ENCODE measurements at places on chromosomes 4 and X.

- no peak for DNase-seq
These were observed 54.9 kb downstream of the LINC00632 start for GRCh38 chrX:140764401-140764919.

- no peak for DNase-seq
These were observed 20.8 kb downstream of the ZNF185 start for GRCh38 chrX:152918707-152919106.

DNA sequence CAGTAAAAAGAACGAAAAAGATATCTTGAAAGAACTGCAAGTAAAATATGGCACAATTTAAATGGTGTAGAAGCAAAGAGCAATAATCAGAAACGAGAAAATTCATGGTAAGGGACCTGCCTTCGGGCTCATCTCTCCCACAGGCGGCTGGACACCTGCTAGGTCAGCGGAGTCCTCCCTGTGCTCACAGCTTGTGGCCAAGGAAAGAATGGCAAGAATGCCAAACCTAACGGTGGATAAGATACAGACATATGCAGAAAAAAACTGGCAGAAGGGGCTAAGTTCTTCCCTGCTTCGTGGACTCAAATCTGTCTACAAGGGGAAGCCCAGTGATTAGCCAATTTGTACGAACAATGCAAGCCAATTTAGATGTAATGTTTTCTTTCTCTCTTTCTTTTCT, 152.1 kb upstream of the VCX start:
- no peak for DNase-seq

GRCh38 chr4:1459722-1460511, 53.7 kb upstream of the NKX1-1 start:
- DNase-seq: no peak

DNA sequence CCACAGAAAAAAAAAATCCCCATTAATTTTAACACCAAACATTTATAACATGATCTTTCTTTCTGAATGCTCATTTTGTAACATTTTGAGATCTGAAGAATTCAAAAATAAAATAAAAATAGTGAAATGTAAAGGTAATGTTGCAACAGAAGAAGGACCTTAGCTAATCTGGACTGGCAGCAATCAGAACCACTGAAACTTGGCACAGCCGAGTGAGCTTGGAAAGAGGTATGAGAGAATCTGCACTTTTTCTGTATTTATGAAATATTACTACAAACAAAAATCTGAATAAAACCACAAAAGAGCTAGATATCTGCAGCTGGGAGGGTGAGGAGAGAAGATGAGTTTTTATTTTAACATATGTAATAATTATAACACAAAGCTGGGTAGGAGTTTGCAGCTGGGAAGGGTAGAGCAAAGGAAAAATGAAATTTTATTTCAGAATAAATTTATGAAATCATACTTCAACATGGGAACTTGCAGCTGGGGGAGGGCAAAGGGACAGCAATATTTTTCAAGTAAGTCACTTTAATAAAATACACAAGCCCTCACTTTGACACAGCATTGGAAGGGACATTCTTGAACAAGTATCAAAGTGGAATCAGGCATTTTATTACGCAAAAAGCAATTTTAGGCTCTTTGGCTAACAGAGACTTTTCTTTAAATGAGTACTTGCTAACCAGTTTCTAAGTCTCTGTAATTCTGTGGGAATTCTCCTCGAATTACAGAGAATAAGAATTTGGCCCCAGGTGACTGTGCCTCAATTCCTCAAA, 26.7 kb downstream of the DKK2 start:
- no peak for DNase-seq

DNA sequence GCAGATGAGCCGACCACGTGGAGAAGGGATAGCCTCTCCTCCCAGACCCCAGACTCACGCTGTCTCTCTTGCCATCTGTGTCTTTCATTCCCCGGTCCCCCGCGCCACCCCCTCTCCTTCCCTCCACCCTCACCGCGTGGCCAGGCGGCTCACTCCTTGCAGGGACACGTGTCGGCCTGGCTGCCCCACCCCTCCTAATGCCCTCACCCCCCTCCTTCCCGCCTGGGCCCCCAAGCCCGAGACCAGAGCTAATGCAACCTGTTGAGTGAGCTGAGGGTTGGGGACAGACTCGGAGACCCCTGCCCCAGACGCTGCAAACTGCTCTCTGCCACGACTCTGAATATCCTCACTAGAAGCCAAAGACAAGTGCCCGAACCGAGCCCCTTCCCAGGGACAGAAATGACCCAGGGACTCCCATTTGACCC, 1.8 kb downstream of the SLC38A5 start:
- DNase-seq: no peak

DNA sequence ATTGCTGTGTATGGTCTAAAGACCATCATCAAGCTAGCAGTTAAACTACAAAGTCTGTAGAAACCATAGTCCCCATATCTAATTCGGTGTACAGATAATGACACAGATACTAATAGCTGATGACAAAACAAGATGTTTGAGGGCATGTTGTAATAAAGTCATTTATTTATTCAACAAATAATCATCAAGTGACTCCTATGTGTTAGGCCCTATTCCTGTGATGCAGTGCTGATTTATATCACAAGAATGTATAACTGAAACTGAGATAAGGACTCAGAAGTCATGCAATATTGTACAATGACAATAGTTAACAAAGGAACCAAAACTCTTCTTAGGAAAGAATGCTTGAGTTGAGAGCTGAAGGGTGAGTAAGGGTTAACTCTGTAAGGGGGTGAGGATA, 315.0 kb upstream of the NR3C2 start:
- DNase-seq: peak; percentile 90

DNA sequence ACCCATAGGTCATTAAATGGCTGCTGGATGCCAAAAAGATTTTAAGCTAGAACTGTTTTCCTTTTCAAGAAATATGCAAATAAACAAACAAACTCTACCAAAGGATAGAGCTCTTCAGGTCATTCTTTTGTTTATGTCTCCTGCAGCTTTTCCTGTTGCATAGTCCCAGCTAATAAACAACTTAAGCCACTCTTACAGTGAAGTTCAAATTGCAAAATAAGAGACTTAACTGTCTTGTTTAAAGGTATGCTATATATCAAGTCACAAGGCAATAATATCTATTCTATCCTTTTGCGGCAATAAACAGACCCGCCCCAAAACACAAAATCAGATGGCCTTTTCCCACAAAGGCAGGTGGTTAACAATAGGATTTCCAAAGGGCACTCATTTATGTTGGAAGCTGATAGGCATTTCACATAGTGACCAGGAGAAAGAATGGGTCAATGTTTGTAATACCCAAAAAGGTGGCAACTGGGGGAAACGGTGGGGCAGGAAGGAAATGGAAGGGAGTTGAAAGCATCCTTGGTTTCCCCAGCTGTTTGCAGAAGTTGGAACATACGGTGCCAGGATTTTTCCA, 15.3 kb downstream of the HAND2 start:
- no peak for DNase-seq

- peak; percentile 62 for DNase-seq
These were observed 104.0 kb upstream of the ARHGEF9 start for GRCh38 chrX:63889001-63889400.

DNA sequence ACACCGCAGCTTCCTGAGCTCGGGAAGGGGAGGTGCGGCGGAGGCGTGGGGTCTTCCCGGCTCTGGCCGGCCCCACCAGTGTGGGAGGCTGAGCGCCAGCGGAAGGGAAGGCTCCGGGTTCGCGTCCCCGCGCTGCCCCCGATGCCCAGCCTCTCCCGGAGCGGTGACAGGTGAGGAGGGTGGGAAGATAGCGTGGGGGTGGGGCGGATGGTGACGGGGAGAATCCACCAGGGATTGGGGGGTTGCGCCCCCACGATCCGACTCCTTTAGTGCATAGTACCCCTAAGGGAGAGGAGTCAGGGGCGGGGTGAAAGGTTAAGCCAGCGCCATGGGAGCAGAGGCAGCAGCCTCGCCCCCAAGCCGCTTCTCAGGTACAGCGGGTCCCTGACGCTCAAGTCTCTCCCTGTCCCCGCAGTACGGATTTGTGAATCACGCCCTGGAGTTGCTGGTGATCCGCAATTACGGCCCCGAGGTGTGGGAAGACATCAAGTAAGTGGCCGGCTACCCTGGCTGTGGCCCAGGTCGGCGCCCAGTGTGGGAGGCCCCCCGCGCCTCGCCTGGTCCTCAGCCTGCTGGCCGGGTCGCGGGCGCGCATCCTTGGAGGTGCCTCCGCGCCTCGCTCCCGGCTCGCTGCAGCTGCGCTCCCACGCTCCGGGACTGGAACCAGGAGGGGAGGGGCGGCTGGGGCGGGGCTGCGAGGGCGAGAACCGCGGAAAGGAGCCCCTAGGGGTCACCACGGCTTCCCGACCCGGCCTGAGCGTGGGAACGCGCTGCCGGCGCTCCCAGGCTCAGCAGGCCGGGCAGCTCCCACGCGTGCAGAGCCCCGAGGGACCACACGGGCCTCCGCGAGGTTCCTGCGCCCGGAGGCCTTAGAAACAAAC, 791 bp downstream of the GUCY1B1 start:
- no peak for DNase-seq

GRCh38 chr4:40310225-40310624, 24.9 kb upstream of the CHRNA9 start:
- DNase-seq: no peak

DNA sequence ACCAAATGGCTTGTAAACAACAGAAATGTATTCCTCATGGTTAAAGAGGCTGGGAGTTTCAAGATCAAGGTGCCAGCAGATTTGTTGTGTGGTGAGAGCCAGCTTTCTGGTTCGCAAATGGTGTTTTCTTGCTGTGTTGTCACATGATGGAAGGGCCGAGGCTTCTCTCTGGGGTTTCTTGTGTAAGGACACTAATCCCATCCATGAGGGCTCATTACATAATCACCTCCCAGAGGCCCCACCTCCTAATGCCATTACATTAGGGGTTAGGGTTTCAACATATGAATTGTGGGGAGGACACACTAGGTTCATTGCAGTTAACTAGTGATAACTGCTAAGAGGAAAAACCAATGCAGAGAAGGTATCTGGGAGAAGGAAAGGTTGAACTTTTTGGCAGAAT, 103.5 kb upstream of the ENPEP start:
- DNase-seq: no peak

DNA sequence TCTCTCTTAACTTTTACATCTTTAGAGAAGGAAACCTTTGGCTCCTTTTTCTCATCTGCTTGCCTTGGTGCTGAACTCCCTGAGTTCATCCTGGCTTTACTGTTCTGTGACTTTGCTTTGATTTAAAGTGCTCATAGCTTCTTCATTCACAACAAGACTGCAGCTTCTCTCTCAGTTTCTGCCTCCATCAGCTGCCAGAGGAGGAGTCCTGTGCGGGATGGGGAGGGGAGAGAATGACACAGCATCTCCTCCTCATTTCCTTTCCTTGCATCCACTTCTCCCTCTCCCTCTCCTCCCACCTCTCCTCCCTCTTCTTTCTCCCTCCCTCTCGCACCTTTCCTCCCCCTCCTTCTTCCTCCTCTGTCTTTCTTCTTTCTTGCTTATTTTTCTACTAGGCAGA, 42.0 kb downstream of the CBLL2 start:
- DNase-seq: peak; percentile 4

GRCh38 chrX:145843146-145843904, 25.7 kb downstream of the SLITRK2 start:
- DNase-seq: no peak

GRCh38 chr4:153269218-153269990, 65.2 kb downstream of the TRIM2 start:
- no peak for DNase-seq

DNA sequence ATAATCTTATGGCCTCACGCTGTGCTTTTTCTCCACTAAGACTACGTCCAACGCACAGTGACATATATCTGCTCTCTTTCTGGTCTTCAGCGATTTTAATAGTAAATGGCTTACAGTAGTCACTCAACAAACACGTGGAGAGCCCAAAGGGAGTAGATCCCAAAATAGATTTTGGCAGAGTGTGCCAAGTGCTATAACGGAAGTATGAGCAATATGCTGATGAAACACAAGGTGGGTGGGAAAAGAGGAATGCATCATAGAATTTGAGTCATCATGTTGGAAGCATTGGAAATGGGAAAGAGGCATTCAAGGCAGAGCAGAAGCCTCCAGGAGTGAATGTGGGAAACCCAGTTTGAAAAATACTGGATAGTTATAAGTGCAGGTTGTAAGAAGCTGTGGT, 129.1 kb upstream of the LDB2 start:
- DNase-seq: peak; percentile 97

- no peak for DNase-seq
These were observed 33.7 kb downstream of the CYBB start for GRCh38 chrX:37813570-37813969.

- peak; percentile 48 for DNase-seq
These were observed 919 bp upstream of the SEC24B start for GRCh38 chr4:109432696-109433095.

- DNase-seq: no peak
These were observed 214.0 kb upstream of the PSAPL1 start for GRCh38 chr4:7648544-7649395.

DNA sequence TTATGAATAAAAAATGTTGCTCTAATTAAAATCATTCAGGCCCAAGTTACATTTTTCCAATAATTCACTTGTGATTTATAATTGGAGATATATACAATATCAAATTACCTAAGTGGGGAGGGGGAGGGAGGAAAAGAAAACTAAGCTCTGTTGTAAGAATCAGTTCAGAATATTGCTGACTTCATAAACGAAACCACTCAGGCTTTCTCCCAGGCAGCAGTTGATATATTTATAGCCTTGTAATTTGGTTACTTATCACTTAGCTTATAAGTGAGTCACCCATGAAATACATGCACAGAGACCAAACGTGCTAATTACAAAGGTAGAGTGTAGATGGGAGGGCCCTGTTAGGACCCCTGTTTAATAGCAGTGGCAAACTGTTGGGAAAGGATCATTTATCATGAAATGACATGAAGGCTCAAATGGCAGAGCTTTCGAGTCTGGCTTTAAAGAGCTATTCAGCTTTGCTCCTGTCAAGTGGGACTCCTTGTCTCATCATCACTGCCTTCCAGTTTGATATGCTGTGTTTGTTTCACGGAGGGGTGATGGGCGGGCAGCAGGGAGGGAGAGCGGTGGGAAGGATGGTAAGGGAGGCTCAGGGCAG, 105.6 kb upstream of the PGRMC2 start:
- peak; percentile 22 for DNase-seq

- DNase-seq: peak; percentile 59
These were observed 58.0 kb downstream of the SPCS3 start for GRCh38 chr4:176377780-176378179.
